ENCODE measurements at places on chromosomes 7 and 10.

GRCh38 chr10:1048349-1048731 lies 579 bp downstream of the IDI1 start:
- no peak for DNase-seq

- no peak for DNase-seq
These were observed 316 bp downstream of the RBM48 start for GRCh38 chr7:92528958-92529264.

GRCh38 chr10:58044072-58044471 lies 223.6 kb downstream of the IPMK start:
- no peak for DNase-seq

GRCh38 chr10:3813986-3814837 lies 29.2 kb upstream of the KLF6 start:
- DNase-seq, result no peak

DNA sequence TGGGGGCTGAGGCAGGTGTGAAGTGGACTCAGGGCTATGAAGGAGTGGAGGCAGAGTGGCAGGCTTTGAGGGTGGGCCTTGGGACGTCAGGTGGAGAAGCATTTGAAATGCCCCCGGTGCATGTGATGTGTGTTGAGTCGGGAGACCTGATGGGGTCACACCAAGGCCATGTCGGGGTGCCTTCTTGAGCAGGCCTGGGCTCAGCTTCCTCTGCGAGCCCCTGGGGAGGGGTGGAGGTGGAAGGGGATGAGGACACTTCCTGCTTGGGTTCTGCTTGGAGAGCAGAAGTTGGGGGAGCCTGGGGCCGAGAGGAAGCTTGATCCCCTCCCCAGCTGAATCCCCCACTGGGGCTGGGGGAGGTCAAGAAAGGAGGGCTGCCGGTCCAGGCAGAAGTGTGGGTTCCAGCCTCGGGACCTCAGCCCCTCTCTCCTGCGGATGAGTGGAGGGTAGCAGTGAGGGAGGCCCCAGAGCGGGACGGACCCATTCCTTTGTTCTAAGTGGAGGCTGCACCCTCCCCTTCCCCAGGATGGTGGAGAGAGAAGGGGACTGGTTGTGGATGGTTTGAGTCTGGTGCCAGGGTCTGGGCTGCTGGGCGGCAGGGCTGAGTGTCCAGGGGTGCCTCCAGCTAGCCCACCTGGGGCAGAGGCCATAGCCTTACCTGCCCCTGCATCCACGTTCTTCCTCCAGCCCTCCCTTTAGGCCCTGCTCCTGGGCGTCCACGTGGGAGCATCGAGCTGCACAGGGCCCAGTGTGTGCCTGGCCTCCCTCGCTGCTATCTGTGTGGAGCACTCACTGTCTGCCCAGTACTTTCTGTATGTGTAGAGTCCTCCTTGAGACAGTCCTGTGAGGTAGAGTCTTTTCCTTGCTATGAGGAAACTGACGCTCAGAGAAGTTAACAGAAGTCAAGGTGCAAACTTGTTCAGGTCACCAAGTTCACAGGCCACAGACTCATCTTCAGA lies 36.7 kb downstream of the PRF1 start:
- DNase-seq, result no peak

- DNase-seq, result no peak
These were observed 525.0 kb upstream of the ADARB2 start for GRCh38 chr10:2262333-2262732.

- no peak for DNase-seq
These were observed 18.7 kb downstream of the KIFBP start for GRCh38 chr10:69007260-69007659.

DNA sequence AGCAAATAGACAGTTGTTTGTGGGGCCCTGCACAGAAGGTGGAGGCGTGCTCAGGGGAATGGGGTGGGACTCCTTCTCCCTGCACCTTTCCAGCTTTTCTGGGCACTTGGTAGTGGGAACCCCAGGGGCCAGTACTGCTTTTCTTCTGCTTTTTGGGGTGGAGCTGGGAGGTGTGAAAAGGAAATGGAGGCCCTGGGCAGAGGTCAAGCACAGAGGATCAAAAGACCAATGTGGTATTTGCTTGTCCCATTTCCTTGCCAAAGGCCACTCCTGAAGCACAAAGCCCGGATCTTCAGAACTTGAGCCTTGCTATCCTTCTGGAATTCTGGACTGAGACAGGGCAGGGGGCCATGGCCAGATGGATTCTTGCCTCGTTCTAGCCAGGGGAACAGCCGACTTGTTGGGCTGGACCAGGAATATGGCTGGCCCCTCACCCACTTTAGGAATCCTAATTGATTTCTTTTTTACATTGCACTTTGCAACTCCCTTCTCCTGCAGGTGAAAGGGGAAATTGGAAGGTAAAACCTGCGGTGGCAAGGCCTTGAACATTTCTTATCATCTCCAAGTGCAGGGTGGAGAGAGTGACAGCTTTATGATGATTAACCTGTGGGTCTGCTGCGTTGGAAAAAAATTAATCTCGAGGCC lies 26.5 kb downstream of the ADRA2A start:
- DNase-seq, result no peak

DNA sequence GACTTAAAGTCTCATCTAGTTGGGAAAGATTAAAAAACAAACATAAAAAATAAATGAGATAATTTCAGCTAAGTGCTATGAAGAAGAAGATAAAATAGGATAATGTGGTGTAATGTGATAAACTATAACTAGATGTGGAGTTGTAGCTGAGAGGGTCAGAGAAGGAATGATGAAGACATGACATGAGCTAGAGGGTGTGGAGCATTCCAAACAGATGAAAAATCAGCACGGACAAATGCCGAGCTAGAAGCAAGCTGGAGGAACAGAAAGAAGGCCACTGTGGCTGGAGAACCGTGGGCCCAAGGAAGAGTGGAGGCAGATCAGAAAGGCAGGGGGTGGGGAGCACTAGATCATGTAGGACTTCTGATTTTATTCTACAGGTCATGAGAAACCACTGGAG lies 70.6 kb downstream of the CDK6 start:
- no peak for DNase-seq

GRCh38 chr10:5949009-5949759 lies 28.2 kb downstream of the IL15RA start:
- no peak for DNase-seq

- no peak for DNase-seq
These were observed 179.2 kb upstream of the CDCA7L start for GRCh38 chr7:22124941-22125340.

- DNase-seq, result no peak
These were observed 601 bp upstream of the AEBP1 start for GRCh38 chr7:44103566-44103922.

- DNase-seq, result no peak
These were observed 39.8 kb downstream of the GNA12 start for GRCh38 chr7:2804227-2804763.

GRCh38 chr10:14572811-14573210 lies 201.9 kb downstream of the FAM107B start:
- DNase-seq, result no peak

GRCh38 chr10:61952028-61952674 lies 50.7 kb downstream of the ARID5B start:
- no peak for DNase-seq

- no peak for DNase-seq
These were observed 604.1 kb downstream of the GALNT17 start for GRCh38 chr7:71735961-71736556.

GRCh38 chr7:44438816-44439215 lies 51.6 kb downstream of the NUDCD3 start:
- no peak for DNase-seq

DNA sequence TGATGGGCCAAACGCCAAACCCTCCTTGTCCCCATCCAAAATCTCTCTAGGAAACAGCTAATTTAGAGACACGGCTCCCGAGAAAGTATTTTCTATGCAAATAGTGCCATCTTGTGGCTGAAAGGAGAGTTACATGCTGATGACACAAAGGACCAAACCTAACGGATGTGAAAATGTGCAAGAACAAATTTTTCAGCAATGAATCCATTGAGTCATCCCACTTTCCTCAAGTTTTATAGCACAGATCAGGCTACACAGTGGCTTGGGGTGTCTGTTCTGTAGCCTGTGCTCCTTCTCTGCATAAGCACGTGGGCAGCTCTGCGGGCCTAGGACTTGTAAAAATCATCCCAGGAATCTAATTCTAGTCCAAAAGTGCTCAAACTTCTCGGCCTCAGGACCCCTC lies 154.8 kb upstream of the PRR15 start:
- DNase-seq, result peak; percentile 76

DNA sequence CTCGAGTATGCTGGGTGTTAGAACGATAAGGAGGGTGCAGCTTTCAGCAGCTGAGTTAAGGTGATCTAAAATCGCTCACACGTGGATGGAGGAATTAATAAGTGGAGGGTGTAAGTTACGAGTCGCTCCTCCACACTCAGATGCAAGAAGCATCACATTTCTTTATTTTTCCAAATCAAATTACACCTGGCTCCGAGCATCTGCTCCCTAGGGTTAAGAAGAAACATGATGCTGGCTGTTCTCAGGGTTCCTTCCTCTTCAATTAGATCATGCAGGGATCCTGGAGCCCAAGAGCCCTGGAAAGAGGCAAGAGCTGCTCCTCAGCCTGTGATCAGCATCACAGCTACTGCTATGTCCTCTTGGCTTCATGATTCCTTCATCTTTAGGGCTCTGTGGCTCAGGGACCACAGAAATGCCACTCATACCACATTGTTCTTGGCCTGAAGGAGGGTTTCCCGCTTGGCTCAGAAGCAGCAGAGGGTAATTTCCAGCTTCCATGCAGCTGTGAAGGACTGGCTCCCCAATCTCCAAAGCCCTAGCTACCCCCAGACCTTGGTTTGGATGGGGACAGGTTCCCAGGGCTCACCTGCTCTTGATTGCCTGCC lies 235.9 kb upstream of the ZNF32 start:
- DNase-seq, result no peak

- no peak for DNase-seq
These were observed 100.5 kb downstream of the NPY start for GRCh38 chr7:24384362-24385030.

DNA sequence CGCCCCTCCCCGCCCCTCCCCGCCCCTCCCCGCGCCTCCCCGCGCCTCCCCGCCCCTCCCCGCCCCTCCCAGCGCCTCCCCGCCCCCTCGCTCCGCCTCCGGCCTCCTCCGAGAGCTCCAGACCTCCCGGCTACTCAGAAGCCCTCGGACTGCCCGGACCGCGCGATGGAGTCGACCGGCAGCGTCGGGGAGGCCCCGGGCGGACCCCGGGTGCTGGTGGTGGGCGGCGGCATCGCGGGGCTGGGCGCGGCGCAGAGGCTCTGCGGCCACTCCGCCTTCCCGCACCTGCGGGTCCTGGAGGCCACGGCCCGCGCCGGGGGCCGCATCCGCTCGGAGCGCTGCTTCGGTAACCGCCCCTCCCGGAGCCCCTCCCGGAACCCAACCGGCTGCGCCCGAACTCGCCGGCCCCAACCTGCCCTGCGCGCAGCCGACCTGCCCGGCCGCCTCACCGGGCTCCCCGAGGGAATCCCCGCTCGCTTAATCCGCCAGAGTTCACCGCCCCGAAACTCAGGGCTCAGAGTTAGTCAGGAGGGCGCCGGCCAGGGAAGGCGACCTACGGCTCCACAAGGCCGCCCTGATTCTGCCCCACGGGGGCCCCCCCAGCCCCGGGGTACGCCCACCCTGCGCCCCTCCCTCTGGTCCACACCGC lies at the start of gene PAOX:
Gene PAOX (plus strand): TSS at position 111 of the 649 bp plus-strand sequence. CDS start 55 bp downstream, at position 166.
- DNase-seq, result no peak

- no peak for DNase-seq
These were observed 6.0 kb downstream of the PDGFA start for GRCh38 chr7:513521-514166.

GRCh38 chr7:29883462-29884398 lies 77.4 kb downstream of the WIPF3 start:
- DNase-seq, result no peak

GRCh38 chr10:127888521-127889312 lies 4.0 kb downstream of the CLRN3 start:
- DNase-seq, result no peak

GRCh38 chr7:99994819-99995218 lies 19.0 kb upstream of the AZGP1 start:
- DNase-seq, result no peak

GRCh38 chr7:26862834-26863233 lies 1.6 kb downstream of the SKAP2 start:
- DNase-seq, result no peak

GRCh38 chr7:33395340-33395739 lies 266.0 kb downstream of the BBS9 start:
- no peak for DNase-seq

DNA sequence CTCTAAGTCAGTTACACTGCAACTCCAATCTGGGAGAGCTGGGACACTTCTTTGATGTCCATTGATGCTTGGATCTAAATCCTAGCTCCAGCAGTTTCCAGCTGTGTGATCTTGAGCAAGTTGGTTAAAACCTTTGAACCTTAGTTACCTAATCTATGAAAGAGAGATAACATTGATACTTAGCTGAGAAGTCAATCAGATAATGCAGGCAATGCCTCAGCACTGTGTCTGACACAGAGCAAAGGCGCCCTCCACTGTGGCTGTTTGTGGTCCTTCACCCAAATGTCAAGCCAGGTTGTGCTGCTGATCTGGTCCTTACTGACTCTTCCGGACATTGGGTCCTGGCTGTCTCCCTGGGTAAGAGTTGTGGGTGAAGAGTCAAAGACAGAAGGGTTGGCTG lies 20.2 kb downstream of the DNTT start:
- no peak for DNase-seq

GRCh38 chr7:108285003-108285368 lies 154.8 kb upstream of the LAMB4 start:
- DNase-seq, result no peak

GRCh38 chr10:9450801-9451200 lies 1396.3 kb downstream of the GATA3 start:
- DNase-seq, result no peak

GRCh38 chr10:77328272-77328816 lies 309.3 kb downstream of the KCNMA1 start:
- DNase-seq, result no peak

DNA sequence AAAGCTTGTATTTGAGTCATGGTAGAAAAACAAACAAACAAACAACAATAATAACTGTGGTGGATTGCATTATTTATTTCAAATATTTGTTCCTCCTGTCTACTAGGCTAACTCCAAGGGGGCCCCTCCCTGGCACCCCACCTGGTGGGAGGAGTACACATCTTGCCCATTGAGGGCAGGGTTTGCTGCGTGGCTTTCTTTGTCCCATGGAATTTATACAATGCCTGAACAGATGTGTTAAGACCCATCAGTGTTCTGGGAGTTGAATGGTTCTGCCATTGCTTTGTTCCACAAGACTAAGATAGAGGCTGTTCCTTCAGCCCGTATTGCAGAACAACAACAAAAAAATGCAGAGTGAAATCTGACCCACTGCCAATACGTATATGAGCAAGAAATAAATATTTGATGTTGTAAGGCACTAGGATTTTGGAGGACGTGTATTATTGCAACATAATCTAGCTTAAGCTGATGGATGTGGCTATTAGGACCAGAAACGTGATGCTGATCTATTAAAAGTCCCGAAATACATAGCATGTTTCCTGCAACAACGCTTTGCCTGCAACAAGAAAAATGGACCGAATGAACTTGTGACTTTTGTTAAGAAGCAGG lies 119.1 kb upstream of the JCAD start:
- DNase-seq, result no peak
